Lung microvascular endothelial cell (primary cell): ENCODE measurements at places on chromosomes 2 and 18. TPM values are rescaled to one million over a fixed set of nuclear protein-coding genes. Genes with fewer than 3 reads are reported as not detected.
A peak's percentile ranks its signal among the peaks of the same experiment; 100 is the strongest.

The IRS1 gene
- under 0.01 TPM in 2 replicates for total RNA-seq

The ILKAP gene
- 12.0 and 19.6 TPM in 2 replicates for total RNA-seq

GRCh38 chr2:79368116-79368630 is 144.7 kb upstream of the CTNNA2 start:
- DNase-seq = no peak

DNA sequence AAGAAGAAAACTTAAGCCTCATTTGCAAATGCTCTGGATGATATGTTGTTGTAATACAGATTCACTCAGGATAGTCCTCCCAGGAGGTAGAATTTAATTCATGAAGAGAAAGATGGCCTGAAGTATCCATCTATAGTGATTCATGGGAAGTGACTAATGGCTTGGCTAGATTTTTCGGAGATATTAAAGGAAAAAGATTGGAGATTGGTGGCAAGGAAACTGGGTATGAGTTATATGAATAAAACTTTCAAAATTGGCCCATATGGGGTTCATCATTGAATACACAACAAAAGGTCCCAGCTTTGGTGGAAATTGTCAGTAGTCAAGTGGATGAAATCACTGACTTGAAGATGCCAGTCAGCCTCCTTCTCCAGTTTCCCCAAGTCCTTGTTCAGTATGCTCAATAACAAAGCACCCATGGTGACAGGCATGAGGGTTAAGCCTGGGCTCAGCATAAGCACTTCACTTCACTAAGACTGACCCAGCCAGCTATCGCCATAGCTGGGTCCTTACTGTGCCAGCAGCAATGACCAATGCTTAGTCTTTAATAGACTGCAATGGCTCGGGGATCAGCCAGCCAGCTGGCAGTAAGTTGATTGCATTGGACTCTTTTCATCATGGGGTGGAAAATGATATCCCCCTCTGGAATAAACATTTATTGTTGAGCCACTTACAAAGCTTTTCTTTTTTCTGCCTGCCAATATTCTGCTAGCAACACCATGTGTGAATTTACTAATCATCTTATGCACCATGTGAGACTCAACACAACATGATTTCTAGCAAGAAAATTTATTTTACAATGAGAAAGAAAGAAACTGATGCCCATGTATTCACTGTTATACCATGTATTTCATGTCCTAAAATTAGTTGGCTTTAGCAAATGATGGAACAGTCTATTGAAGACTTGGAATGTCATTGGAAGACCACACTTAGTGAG is 176.6 kb upstream of the TACR1 start:
- peak; percentile 18 for DNase-seq

- no peak for DNase-seq
Observed at GRCh38 chr2:144040834-144041233, 479.1 kb downstream of the ZEB2 start.

DNA sequence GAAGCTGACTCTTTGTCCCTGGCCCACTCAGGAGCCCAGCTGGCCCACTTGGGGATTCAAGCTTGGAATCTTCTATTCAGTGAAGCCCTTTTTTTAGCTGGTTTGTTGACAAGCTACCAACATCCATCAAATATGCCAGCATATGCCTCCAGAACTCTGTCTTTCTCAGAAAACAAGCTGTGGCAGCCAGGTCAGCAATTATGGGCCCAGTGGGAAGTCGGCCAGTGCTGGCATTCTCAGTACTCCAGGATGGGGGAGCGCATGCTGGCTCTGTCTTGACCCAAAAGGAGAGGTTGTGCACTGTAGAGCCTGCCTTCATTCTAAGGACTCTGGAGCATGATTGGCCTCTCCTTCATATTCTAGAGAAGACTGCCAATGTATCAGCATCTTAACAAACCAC is 401.5 kb downstream of the CNTNAP5 start:
- DNase-seq = no peak

GRCh38 chr2:130728549-130729316 is at the start of gene GPR148:
TSS of gene GPR148 (plus strand) at chr2:130729070. CDS start at chr2:130729152, 82 bp downstream.
- no peak for DNase-seq

The CNRIP1 gene
- 36.9 and 39.9 TPM in 2 replicates for total RNA-seq

The AKAIN1 gene
- not detected in 2 replicates for total RNA-seq

The L3MBTL4 gene
- total RNA-seq = 2.8 and 15.9 TPM in 2 replicates

The MYO1B gene
- total RNA-seq = 78.2 and 97.4 TPM in 2 replicates

DNA sequence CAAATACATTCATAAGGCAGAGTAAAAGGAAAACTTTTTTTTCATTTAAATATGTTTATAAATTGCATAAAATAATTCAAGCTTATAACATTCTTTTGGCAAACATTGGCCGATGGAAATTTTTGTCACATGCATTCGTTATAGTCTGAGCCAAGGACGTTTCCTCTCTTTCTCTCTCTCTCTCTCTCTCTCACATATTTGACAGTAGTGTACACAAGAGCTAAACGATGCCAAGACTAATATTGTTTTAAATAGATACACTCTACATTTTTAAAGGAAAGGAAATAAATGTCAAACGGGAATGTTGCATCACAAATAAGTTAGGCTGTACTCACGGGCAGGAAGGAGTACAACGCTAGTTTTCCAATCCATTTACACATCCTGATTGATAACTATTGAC is 251.1 kb upstream of the SMIM21 start:
- no peak for DNase-seq

The MAP3K20 gene
- 17.9 and 19.2 TPM in 2 replicates for total RNA-seq

The LYG1 gene
- 0.22 and 0.40 TPM in 2 replicates for total RNA-seq

DNA sequence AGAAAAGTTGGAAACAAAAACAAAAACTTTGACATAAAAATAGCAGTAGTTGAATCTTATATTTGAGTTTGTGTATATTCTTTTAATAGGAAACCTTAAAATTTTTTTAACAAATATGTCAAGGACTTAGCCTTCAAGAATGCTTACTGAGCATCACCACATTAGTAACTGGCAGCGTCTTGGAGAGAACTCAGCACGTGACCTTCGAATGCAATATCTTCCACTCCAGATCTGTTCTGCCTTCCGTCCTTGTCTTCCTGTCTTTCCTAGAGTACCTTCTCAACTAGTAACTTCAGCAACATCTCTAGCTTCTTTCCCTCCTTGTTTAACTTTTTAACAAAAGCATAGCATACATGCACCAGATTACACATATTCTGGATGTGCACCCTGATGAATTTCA is 972 bp downstream of the RSAD2 start:
- no peak for DNase-seq

DNA sequence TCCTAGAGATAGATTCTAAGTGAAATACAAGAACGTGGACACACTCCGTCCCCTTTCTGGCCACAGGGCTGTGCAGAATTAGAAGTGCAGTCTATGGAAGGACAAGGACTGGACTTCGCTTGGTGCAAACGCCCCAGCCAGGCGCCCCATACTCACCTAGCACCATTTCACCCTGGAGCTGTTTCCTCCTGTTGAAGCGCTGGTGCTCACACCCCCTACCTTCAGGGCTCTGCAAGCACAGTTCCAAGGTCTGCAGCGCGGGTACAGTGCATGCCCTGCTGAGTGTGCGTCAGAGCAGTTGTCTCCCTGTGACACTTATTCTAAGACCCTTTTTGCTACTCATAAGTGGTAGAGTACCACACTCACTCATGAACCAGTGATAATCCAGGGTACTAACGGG is 3.0 kb downstream of the HPCAL1 start:
- DNase-seq = peak; percentile 28

DNA sequence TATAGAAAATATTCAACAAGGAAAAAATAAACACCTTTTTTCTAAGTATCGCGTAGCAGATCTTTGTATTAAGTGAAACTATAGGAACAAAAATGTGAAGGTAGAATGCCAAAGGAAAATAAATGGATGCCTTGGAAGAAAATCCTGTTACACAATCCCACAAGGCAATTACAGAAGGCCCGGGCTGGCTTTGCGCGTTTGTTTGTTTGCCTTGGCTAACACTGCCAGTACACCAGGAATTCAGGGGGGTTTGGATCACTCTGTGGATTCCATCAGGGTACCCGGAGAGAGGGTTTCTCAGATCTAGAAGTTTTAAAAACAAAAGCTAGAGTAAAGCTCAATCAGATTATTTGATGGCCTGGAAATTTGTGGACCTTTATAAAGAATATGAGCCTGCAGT is 478.3 kb downstream of the FBXO15 start:
- DNase-seq = peak; percentile 64

DNA sequence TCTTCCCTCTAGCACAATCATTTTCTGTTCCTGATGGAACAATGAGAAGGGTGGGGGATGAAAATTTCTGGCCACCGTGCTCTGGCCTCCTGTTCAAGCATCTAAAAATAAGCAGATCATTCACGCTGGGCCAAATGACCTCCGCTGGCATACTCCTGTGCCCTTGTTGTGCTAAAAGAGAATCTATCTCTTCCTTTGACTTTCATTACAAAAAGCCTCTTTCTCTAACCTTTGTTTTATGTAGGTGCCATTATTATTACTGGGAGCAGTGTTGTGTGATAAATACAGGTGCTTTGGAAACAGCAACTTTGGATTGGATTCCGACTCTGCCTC is 44.6 kb upstream of the B3GNT2 start:
- DNase-seq = peak; percentile 5

The MAL gene
- total RNA-seq = not detected in 2 replicates

GRCh38 chr2:23916727-23917405 is 10.1 kb downstream of the ATAD2B start:
- DNase-seq = no peak

DNA sequence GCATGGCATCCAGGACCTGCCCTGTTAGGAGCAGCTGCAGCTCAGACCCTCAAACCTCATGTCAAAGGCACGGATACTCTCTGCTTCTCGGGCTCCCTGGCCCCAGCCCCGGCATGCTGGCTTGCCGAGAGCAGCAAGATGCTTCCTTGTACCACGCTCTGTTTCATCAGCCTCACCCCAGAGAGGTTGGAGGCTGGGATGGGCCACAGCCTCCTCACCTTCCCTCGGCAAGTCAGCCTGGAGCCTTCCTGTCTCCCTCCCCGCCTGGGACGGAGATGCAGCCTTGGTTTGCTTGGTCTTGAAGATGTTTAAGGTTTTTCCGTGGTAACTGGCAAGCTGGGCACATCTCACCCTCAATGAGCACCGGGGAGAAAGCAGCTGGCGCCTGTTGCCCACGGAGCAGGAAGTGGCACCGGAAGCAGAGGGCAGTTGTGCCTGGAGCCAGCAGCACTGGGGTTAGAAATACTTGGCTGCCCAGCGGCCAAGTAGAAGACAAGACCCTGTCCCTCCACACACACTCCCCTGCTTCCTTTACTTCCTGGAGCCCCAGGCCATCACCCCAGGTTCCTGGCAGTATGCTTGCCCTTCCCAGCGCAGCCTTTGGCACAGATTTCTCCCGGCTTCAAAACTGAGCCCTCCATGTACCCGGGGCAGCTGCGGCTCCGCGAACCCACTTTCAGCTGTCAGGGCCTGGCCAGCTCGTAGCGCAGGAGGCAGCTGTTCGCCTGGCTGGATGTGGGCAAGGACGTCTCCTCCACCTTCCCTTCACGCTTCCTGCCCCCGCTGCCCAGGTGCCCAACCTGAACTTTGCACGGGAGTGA is 17.4 kb downstream of the FBLN7 start:
- peak; percentile 22 for DNase-seq

DNA sequence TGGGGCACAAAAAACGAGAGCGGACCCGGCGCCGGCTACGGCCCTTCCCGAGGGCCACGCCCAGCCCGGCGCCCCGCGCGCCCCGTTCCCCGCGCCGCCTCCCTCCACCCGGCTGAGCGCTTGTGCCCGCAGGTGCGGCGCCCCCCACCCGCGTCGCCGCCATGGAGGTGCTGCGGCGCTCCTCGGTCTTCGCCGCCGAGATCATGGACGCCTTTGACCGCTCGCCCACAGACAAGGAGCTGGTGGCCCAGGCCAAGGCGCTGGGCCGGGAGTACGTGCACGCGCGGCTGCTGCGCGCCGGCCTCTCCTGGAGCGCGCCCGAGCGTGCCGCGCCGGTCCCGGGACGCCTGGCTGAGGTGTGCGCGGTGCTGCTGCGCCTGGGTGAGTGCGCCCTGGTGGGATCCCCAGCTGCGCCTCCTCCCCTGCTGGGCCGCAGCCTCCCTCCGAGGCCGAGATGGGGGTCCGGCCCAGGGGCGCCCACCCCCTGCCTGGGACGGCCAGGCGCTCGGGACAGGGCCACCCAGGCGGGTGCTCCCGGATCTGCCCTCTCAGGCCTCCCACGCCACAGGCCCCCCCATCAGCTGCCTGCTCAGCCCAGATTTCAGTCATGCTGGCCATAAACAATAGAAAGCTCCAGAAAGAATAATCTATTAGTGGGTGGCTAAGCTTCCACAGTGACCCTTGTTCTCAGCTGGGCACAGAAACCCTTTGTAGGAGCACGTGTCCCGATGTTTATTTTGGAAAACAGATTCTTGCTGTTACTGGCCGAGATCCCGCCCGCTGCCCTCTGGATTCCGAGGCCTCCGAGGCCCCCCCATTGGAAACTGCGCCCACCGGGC is 997 bp downstream of the BOK start:
- DNase-seq = peak; percentile 85

- no peak for DNase-seq
Observed at GRCh38 chr2:64672708-64673107, 19.0 kb upstream of the SERTAD2 start.
